ENCODE measurements at places on chromosomes 1 and 21.
A peak's percentile ranks its signal among the peaks of the same experiment; 100 is the strongest.

DNA sequence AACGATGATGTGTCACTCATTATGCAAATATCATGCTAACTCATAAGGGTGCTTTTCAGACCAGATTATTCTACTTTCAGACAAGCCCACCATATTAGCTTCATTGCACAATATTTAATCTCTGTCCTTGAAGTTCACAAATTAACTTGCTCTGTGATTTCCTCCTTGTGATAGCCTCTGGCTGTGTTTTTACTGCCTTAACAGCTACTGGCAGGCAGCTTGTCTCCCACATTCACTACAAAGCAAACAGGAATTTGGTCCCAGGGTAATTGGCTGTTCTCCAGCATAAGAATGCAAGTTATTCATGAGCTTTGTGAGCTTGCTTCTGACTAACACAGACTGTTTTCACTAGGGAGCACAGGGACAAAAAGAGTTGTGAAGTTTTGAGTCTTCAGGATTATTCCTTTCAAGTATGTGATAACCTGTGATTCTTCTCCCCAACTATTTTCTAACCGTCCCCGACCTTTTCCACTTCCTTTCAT, 87.9 kb upstream of the HMCN1 start:
- DNase-seq, result no peak

GRCh38 chr1:199945591-199945990, 81.9 kb upstream of the NR5A2 start:
- no peak for DNase-seq

DNA sequence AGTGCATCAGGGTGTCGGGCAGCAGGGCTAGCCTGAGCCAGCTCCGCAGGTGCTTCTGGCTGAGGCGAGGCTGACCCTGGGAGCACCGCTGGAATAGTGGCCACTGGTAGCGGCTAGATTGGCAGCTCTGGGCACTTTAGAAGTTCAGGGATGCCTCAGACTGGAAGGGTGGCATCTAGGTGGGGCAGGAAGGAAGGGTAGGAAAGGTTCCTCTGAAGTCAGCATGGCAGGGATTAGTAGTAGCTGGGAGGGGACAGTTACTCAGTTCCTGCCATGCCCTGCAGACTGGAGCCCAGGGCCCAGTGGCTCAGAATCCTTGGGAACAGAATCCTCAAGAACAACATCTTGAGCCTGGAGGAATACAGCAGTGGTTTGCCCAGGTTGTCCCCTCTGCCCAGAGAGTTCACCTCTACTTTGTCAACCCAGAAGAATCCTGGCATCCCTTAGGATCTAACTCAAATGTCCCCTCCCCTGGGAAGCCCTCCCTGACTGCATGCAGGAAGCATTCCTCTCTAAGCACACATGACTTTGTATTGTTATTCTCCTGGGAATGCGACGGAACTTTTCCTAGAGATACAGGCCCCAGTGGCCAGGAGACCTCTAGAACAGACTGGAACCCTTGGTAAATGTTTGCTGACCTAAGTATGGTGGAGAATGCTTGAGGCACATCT, 39.5 kb upstream of the BCAR3 start:
- DNase-seq, result no peak

DNA sequence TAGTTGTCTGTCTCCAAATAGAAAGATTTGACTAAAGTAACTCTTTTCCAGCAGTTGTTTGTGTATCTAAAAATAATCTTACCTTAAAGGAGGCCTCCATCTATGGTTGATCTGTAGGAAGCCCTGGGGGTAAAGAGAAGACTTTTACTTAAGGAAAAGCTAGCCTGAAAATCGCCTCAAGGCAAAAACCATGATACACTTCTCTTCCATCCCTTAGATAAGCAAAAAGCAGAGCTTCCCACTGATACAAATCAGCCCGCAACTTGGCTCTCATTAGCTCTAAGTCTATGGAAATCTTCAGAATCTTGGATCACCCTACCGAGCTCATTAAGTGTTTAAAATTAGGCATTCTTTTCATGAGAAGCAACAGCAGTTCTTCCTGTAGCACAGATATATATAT, 576.9 kb upstream of the PTBP2 start:
- no peak for DNase-seq

DNA sequence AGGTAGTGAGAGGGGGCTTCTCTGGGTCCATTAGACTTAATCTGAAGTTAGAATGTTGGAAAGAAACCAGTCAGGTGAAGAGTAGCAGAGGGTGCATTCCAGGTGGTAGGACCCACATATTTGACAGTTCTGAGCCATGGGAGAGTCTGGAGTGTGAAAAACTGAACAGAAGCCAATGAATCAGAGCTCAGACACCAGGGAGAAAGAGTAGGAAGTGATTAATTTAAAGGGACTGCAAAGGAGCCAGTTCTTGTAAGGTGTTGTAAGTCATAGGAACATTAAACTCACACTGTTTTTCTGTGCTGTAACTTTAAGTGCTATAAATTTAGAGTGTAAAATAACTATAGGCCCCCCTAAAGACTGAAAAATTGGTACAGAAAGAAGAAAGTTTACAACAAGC, 5.9 kb upstream of the DHX9 start:
- DNase-seq, result no peak

DNA sequence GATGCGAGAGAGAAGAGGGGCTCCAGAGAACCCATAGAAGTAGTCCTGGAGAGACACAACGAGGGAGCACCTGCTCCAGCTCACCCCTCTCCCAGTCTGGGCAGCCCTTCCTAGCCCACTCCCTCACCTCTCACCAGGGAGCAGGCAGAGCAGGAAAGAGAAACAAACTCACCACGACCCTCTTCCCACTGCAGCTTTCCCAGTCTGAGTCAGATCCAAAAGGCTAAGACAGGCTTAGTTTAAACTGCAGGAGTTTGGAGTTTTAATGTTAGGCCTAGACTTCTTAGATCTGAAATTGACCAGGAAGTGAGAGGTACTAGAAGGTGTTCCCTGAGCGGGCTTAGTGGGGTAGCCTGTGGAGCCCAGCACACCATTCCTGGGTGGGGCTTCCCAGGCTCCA, 29.6 kb downstream of the SLC1A7 start:
- no peak for DNase-seq

GRCh38 chr21:19833082-19833481, 1165.1 kb upstream of the NCAM2 start:
- no peak for DNase-seq

GRCh38 chr1:65232461-65232990, 76.8 kb upstream of the DNAJC6 start:
- DNase-seq, result no peak

GRCh38 chr1:198622001-198622400, 16.8 kb upstream of the PTPRC start:
- no peak for DNase-seq

DNA sequence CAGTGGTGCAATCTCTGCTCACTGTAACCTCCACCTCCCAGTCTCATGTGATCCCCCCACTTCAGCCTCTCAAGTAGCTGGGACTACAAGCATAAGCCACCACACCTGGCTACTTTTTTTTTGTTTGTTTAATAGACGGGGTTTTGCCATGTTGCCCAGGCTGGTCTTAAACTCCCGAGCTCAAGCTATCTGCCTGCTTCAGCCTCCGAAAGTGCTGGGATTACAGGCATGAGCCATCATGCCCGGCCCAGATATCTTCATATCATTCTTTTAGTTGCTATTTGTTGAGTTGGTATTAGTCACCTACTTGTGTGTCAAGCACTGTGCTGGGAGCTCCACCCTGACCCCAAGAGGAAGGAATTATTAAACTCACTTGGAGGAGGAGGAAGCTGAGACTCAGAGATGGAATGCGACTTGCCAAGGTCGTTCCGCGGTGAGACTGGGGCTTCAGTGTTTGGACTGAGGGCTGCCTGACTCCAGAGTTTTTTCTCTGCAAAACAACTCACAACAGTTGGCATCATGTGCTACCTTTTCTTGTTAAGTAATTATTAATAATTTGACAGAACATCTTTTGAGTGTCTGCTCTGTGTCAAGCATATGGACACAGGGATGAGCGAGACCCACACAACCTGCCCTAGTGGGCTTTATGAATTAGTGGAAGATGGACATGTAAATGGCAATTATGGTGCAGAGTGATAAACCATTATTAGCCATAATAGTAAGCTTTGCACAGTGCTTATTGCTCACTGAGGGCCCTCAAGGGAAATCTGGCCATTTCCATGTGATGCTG, 132.0 kb downstream of the FOXD2 start:
- DNase-seq, result no peak

DNA sequence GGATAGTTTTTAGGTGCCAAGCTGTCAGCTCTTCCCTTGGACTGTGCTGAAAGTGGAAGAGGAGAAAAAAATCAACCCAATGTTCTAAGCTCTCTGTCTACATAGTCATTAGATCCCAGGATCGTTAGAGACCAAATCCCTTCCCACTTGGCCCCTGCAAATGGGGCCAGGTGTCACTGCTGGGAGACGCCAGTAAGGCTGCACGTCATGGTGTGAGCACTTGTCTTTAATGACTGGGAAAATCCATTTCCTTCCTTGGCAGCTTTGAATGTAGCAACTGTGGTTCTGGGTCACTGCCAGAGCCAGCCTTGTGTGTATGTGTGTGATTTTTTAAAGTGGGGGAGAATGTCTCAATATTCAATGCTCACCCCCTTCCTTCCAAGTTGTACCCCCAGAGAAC, 59.9 kb downstream of the MAN1C1 start:
- peak; percentile 49 for DNase-seq

GRCh38 chr1:165290148-165290547, 66.4 kb downstream of the LMX1A start:
- DNase-seq, result no peak

DNA sequence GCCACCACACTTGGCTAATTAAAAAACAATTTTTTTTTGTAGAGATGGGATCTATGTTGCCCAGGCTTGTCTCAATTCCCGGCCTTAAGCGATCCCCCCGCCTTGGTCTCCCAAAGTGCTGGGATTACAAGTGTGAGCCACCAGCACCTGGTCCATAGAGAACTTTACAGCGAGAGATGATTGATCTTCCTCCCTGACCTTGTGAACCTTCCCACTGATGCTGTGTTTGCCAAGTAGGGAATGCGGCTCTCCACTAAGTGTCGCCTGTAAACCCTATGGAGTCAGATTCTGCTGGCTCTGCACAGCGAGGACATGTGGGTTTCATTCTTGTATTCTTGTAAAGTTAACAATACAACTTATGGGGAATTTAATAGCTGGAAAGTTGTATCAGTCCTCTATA, 81.3 kb upstream of the LYST start:
- DNase-seq, result no peak

GRCh38 chr21:21182401-21183010, 184.3 kb downstream of the NCAM2 start:
- no peak for DNase-seq

GRCh38 chr1:71967670-71968069, 314.7 kb downstream of the NEGR1 start:
- DNase-seq, result no peak

- DNase-seq, result no peak
These were observed 145.0 kb upstream of the ZC3H11B start for GRCh38 chr1:219757890-219758289.

DNA sequence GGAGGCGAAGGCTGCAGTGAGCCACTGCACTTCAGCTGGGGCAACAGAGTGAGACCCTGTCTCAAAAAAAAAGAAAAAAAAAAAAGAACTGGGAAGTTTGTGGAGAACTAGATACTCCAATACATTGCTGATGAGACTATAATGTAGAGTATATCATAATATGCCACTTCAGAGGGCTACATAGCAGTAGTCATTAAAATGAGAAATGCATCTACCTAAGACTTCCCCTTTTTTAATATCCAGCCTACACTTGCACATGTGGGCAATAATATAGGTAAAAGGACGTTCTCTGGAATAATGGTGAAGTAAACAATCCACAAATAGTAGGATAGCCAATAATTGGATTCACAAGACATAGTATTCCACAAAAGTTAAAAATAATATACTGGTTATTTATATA, 311.0 kb downstream of the HLX start:
- no peak for DNase-seq

DNA sequence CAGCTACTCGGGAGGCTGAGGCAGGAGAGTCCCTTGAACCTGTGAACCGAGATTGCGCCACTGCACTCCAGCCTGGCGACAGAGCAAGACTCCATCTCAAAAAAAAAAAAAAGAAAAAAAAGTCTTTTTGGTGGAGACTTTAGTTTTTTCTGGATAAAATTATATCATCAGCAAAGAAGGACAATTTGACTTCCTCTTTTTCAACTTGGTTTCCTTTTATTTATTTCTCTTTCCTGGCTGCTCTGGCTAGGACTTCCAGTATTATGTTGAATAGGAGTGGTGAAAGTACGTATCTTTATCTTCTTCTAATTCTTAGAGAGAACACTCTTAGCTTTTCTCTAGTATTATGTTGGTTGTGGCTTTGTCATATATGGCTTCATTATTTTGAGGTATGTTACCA, 130.8 kb downstream of the PCBP3 start:
- no peak for DNase-seq

GRCh38 chr1:154768456-154769125, 101.5 kb downstream of the KCNN3 start:
- DNase-seq, result no peak

DNA sequence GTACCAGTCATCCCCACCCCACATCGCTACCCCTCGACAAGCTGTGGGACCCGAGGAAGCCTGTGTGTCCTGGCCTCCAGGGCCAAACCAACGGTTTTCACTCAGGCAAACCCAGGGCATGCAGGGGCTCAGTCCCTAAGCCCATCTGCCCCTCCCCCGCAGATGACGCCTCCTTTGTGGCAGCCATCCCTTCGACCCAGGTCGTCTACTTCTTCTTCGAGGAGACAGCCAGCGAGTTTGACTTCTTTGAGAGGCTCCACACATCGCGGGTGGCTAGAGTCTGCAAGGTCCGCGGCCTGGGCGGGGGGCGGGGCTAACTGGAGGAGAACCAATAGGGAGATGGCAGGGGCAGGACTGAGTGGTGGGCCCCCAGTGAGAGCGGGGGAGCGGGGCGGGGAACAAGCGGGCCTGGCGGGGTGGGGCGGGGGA, 7.4 kb downstream of the SEMA4A start:
- no peak for DNase-seq

GRCh38 chr1:90114521-90115141, 119.7 kb downstream of the ZNF326 start:
- peak; percentile 21 for DNase-seq

- no peak for DNase-seq
These were observed 32.2 kb upstream of the LRRC7 start for GRCh38 chr1:69535490-69535889.

DNA sequence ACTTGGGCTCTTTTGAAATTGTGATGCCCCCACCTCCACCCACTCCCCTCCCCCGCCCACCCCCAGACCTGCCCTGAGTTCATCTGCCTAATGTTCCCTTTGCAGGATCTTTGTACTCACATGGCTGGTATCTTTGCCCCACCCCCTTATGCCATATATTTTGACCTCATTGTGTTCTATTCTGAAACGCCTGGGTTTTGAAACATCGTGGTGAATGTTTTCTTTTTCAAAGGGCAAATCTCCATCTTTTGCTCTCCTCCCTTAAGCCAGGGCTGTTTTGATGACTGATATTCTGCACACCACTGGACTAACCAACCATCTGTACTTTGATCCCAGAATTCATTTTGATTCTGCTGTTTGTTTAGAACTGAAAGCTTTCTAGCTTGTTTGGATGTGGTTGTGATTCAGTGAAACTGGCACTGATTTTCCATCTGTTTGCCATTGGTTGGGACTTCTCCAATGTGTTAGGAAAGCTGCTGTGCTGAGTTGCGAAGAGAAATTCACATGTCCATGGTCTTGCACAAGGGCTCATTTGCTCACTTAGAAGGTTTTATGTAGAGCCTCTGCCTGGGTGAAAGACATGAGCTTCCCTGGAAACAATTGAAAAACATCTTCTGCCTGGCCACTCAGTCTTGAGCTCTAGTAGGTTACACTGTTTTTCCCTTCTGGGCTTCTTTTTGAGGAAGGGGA, 16.5 kb downstream of the SMAP2 start:
- no peak for DNase-seq

- no peak for DNase-seq
These were observed 1089.8 kb upstream of the NCAM2 start for GRCh38 chr21:19908390-19908789.

- DNase-seq, result no peak
These were observed 596 bp downstream of the PADI4 start for GRCh38 chr1:17308593-17308992.

Measured in NCI-H1436 treated with DMSO at 0.1 percent for 48 hours (cell line).